ENCODE measurements at places on chromosomes 12 and 14.
A peak's percentile ranks its signal among the peaks of the same experiment; 100 is the strongest.

GRCh38 chr14:103899316-103899715 is 28.9 kb upstream of the TDRD9 start:
- no peak for DNase-seq

- no peak for DNase-seq
Measured at GRCh38 chr12:53743266-53744129, 8.3 kb downstream of the CISTR start.

DNA sequence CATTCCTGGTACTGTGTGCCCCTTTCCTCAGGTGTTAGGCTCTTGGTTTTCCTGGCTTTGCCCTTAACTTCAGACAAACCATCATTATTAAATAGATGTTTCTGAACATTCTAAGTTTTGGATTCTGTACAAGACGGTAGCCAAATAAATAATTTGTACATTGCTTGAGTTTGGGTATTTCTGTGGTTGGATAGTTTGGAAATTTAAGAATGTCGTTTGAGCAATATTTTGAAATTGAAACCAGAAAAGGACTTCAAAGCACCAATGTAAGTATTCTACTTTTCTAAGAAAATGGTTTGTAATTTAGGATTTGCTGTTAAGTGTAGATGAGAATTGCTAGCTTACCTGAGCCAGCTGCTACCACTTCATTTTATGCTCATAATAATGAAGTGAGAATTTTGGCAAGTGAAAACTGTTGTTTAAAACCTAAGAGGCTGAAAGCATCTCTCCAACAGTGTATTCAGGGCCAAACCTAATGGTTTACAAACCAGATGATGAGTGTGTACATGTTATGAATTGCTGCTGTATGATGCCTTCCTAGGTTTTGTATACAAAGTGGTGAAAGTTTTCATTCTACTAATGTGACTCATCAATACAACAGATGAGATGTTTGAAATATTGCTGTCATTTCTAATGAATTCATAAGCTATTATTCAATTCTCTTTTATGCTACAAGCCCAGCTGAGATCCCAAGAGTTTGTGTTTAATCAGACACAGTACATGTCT is 181.5 kb upstream of the PRKD1 start:
- DNase-seq = peak; percentile 3

GRCh38 chr14:61187196-61187905 is 93.8 kb downstream of the TMEM30B start:
- no peak for DNase-seq

DNA sequence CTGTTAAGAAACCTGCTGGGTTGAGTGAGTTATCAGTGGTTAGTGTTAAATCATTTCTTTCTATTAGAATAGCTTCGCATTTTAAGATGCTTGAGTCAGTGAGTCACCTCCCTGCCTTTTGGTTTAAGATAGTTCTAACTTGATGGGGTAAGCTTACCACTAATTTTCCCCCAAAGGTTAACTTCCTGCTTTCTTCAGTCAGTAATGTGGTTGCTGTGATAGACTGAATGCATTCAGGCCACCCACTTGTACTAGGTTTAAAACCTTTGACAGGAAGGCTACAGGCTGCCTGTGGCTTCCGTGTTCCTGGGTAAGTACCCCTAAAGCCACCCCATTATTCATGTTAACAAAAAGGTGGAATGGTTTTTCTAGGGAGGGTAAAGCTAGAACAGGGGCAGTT is 25.3 kb downstream of the CLEC2A start:
- DNase-seq = no peak

DNA sequence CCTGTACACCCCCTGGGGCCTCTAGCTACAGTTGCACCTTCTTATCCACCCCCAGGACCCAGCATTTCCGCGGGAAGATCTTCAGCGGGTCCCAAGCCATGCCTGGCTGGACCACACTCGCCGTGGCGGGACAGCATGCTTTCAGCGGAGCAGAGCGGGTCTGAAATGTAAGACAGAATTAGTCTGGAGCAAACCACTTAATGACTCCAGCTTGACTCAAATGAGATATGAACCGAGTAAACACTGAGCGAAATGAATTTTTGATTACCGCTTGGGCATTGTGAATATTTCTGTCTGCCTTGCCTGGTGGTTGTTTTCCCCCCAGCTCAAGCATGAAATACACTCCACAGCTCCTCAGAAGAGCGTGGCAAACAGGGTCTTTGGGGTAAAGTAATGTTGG is 60.8 kb downstream of the SLC24A4 start:
- no peak for DNase-seq

DNA sequence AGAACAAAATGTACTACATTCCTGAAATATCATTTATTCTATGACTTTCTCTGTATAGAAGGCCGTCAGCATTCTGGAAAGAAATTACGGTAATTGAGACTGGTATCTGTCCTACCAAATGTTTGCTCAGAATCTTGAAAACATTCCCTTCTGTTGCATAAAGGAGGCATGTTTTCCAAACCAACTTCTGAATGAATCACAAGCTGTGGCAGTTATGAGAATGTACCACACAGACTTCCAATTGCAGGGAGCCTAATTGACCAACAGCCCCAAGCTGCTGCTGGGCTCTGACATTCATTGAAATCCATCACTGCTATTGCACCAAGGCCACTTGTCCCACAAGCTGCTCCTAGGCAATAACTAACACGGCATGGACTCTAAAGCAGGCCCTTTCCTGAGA is 185.3 kb upstream of the CCDC196 start:
- no peak for DNase-seq

- DNase-seq = peak; percentile 58
Measured at GRCh38 chr12:46124848-46125619, 134.7 kb upstream of the SCAF11 start.

DNA sequence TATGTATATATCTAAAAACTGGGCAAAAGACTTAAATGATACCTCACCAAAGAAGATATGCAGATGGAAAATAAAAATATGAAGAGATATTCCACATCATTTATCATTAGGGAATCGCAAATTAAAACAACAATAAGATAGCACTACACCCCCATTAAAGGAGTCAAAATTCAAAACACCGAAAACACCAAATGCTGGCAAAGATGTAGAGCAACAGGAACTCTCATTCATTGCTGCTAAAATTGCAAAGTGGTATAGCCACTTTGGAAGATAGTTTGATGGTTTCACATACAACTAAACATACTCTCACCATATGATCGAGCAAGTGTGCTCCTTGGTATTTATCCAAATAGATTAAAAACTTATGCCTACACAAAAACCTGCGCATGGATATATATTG is 131.5 kb upstream of the BCL2L14 start:
- DNase-seq = no peak

DNA sequence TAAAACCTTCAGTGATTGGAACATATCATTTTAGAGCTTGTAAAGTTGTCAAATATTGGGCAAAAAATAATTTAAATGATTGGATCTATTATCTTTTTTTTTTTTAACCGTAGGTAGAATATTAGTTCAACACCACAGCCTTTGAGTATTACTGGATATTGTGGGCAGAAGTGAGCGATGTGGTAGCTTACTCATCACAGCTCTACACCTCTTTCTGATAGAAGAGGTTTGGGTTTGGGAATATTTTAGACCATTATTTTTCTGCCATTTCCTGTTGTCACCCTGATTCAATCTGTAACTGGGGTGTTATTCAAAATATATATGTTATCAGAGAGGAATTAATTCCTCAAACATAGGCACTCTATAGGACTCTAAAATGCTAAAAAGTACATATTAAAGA is 34.8 kb upstream of the SLC38A2 start:
- DNase-seq = no peak

DNA sequence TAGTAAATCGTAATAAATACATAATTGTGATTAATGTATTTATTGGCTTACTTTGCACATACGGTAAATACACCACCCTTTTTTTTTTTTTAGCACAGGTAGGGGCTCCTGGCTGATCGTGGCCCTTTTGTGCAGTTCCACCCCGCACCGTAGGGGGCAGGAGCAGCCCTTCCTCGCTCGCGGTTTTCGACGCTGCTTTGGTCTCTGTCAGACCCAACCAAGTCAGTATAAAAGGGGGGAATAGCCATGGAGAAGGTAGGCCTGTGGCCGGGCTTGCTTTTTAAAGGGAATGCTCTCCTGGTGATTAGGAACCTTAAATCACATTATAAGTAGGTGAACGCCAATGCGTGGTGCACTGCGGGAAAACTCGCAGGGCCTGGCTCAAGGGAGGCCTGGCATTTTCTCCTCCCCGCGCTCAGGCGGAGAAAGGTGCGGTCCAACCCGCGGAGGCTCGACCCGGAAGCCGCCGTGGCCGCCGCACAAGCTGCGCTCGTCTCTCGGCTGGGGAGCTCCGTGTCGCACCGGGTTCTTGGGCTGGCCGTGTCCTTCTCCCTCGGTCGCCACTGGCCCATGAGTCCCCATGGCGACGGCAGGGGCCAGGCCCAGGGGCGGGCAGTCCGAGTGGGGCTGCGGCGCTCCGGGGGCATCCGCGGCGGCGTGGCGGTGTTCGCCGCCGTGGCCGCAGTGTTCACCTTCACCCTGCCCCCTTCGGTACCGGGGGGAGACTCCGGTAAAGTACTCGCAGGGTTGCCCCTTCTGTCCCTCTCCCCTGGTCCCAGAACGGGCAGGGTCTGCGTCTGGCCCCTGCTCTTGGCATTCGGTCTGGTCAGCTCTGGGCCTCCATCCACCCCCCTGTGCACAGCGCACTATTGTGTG is at the start of gene TMEM260:
TMEM260 (plus strand) TSS at position 454 of the 876 bp plus-strand sequence; CDS start at position 571, 117 bp downstream.
- peak; percentile 52 for DNase-seq

DNA sequence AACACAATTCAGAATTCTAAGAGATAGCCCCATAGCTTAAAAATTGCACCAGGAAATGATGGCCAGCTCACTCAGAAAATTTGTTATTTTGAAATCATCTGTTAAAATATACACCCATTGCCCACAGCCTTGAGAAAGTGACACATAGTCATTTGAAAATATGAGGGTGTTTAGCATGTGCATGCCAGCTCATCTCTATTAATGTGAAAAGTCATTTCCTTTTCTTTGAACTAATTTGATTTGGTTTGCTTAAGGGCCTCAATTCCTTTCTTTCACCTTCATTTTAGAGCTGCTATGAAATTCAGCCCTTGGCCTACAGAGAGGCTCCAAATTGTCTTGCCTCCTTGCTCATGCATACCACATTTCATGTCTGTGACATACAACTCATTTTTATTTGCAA is 241.4 kb downstream of the PHLDA1 start:
- DNase-seq = no peak

DNA sequence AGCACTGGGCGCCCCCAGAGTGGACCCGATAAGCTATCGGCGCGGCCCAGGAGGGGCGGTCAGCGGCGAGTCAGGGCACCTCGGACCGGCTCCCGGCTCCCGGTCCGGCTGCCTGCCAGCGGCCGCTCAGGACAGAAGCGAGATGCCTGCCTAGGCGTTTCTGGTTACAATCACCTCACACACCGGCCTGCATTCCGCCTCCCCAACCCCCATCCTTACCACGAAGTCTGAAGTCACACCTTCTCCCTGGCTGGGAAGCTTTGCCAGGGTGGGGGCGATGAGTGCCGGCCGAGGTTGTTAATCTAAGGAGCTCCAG is 42.6 kb upstream of the TBX5 start:
- no peak for DNase-seq

- DNase-seq = no peak
Measured at GRCh38 chr12:59067083-59067482, 146.8 kb upstream of the LRIG3 start.

- DNase-seq = no peak
Measured at GRCh38 chr14:100994082-100994481, 90.6 kb upstream of the RTL1 start.

DNA sequence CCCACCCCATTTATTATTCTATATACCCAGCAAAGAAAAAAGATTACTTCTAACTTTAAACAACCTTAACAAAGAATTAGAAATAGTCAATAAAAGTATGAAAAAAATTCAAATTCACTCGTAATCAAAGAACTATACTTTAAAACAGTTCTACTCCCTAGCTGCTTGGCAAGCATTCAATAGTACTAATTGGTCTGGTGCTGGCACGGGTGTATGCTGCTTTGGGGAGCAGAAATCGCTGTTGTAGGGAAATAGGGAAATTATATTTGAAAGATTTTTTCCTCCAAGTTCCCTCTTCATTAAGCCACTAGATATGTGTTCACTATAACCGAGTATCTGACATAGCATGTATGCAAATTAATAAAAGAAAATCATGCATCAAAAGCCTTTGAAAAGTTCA is 65.7 kb downstream of the DICER1 start:
- no peak for DNase-seq

DNA sequence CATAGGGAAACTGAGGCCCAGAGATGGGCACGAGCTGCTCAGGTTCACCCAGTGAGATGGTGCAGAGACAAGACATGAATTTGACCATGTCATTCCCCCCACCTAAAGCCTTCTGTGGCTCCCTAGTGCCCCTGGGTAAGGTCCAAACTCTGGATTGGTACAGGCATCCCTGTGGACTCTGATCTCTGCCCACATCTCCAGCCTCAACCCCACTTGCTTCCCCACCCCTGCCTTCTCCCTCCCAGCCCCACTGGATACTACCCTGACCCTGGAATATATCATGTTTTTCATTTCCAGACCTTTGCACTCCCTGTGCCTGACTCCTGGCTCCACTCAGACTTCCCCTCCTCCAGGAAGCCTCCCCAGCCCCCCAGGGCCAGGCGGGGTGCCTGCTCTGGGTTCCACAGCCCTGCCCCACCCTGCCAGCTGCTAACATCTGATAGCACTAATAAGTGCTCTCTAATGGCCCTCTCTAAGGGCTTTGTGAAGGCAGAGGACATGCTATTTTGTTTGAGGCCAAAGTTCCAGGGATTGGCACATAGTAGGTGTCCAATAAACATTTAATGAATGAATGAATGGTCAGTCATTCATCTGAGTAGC is 1.1 kb upstream of the SDSL start:
- DNase-seq = no peak

DNA sequence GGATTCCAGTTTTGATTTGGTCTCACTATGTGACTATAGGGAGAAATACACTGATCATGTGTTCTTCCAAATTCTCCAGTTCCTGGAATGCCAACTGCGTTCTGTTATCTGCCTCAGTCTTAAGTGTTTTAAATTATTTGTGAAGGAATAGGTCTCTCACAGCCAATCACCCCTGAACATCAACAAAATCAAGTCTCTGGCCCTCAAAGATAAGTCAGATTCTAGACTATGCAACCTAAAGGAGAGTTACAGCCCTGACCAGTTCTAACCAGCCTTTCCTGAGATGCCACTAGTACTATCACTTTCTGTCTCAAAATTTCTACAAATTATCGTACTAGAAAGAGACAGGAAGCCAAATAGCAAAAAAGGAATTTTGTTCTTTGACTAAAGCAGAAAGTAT is 22.3 kb downstream of the ZFC3H1 start:
- DNase-seq = no peak

GRCh38 chr14:105012171-105012985 is 8.5 kb downstream of the CDCA4 start:
- no peak for DNase-seq

GRCh38 chr14:99600232-99600888 is 3.6 kb downstream of the CCDC85C start:
- DNase-seq = no peak

- DNase-seq = peak; percentile 27
Measured at GRCh38 chr14:99479906-99480869, at the start of gene SETD3. Gene SETD3 (minus strand): TSS chr14:99480859. CDS start chr14:99465805, 15,054 bp downstream.

Measured in skeletal muscle cell (primary cell).